ENCODE measurements at places on chromosomes 2 and 18.

- peak; percentile 72 for DNase-seq
Measured at GRCh38 chr18:45967007-45967706, at the start of gene EPG5. Gene EPG5, minus strand, starts transcription at chr18:45967329. Its CDS starts 90 bp downstream, at chr18:45967239.

- no peak for DNase-seq
Measured at GRCh38 chr18:7789856-7790552, 222.9 kb downstream of the PTPRM start.

DNA sequence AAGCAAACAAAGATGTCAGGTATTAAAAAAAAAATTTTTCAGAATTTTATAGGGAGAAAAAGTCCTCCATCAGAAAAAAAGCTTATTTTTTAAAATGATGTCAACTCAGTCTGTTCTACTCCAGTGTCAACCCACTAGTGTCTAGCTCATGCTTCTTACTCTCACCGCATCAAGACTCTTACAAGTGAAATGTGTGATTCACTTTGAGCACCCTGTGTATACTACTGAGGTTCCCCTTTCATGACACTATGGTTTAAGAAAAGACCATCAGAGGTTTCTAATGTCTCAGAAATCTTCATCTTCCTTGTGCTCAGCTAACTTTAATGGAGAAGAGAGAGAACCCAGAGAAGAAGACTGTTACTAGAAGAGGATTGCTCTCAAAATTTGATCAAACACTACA lies 43.4 kb downstream of the FEZ2 start:
- no peak for DNase-seq

GRCh38 chr2:181483211-181483610 lies 26.0 kb downstream of the ITGA4 start:
- DNase-seq: no peak

DNA sequence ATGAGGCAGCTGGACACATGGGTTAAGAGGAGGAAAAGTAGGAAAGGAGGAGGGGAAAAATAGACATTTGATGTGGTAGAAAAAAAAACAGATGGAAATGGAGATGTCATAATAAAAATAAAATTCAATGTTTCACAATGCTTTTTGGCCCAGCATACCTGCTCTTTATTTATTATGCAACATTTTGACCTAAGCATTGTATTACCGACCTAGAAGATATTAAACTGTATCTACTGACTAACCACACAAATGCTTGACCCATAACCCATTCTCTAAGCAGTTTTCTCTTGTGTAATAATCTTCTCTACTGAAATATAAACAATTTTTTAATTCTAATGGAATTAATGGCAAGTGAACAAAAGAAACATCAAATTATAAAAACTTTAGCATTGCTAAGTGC lies 362.3 kb downstream of the FBXO15 start:
- no peak for DNase-seq

GRCh38 chr2:69917852-69918251 lies 2.9 kb downstream of the MXD1 start:
- DNase-seq: no peak

- no peak for DNase-seq
Measured at GRCh38 chr2:149573760-149574159, 13.8 kb downstream of the MMADHC start.

DNA sequence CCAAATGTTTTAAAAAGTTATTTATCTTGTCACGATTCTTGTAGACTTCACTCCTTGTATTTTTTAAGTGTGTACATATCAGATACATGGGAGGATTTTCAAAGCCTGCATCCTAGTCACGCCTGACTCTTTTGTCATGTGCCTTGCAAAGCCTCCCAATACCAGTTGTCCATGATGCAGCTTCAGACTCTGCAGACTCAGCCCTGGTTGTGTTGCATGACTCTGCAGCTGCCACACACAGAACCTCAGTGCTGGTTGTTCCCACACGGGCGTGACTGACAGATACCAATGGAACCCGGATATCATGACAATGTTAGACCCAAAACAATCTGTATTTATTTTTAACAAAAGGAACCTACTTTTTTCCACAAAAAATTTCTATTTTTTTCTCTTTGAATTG lies 38.2 kb downstream of the TPO start:
- DNase-seq: no peak

- DNase-seq: no peak
Measured at GRCh38 chr2:53576166-53576565, 191.4 kb upstream of the CHAC2 start.

- no peak for DNase-seq
Measured at GRCh38 chr2:231306791-231307393, 88.6 kb upstream of the B3GNT7 start.

DNA sequence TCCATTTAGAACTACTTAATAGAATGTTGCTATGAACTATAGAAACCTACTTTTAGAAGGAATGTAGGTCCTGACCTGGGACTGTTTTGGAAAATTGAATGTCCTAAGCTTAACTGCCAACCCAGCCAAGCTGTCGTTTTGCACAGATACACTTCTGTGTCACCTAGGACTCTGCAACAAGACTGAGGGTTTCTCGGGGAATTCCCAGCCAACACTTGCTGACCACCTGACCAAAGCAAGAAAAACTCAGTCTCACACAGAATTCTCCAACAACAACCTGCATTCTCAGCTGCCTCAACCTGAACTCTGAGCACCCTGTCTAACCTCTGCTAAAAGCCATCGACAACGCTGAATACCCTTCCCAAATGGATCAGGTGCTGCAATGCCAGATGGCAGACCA lies 128.2 kb downstream of the SS18 start:
- DNase-seq: no peak

DNA sequence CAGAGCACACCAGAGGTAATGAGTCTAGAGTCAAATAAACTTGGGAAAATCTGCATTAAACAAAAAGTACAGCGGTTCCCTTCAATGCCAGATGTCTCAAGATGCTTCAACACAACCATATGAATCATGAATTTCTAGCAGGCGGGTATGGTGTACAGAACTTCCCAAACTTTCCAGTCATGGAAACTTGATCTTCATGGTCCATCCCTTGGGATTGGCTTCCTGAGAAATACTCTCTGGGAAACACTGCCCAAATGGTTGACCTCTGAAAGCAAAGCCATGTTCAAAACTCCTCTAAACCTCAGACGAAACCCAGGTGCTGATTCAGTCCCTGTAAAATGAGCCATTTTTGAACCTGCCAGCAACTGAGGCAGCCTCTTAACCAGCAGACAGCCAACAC lies 16.4 kb upstream of the TMEM247 start:
- no peak for DNase-seq

- no peak for DNase-seq
Measured at GRCh38 chr2:181250691-181251090, 206.5 kb upstream of the ITGA4 start.

DNA sequence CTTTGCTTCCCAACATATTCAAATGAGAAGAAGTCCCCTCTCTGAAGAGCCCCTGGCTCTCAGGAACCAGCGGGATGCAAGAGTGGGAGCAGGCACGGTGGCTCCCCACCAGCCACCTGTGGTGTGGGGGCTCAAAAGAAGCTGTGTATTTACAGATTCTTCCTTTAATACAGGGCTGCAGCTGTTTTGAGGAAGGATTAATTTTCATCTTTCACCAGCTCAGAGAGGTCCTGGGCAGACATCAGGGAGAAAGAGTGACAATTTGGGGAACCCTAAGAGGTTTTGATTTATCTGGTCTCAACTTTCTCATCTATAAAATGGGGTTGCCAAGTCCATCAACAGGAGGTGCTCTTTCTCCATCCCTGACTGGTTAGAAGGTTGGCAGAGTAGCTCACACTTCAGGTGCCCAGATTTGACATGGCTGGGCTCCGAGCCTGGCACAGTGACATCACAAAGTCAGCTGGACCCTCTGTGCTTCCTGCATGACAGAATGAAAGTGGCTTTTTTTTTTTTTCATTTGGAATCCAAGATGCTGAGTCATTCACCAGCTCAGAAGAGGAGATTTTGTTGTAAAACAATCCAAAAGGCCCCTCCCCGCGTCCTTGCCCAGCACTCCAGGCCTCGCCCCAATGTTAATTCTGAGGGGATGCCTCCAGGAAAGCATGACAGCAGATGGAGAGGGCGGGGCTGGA lies 15.5 kb upstream of the SIX2 start:
- DNase-seq: peak; percentile 34

DNA sequence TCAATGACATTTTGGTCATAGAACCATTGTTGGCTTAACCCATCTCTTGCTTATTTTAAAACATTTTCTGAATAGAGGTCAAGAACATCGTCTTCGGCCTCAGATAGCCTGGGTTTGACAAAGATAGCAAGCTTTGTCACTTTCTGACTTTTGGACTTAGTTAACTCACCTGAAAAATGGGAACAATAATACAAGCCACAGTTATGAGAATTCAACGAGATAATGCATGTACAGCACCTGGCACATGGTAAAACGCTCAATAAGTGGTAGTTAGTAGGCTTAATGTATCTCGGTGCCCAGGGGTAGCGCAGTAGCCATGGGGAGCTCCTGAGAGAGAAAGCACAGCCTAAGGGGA lies 446 bp upstream of the COPS7B start:
- no peak for DNase-seq

- no peak for DNase-seq
Measured at GRCh38 chr18:34189656-34190435, 34.9 kb downstream of the NOL4 start.

GRCh38 chr2:13351068-13351467 lies 634.3 kb downstream of the TRIB2 start:
- no peak for DNase-seq

GRCh38 chr2:107721178-107721577 lies 105.5 kb upstream of the RGPD4 start:
- DNase-seq: no peak

DNA sequence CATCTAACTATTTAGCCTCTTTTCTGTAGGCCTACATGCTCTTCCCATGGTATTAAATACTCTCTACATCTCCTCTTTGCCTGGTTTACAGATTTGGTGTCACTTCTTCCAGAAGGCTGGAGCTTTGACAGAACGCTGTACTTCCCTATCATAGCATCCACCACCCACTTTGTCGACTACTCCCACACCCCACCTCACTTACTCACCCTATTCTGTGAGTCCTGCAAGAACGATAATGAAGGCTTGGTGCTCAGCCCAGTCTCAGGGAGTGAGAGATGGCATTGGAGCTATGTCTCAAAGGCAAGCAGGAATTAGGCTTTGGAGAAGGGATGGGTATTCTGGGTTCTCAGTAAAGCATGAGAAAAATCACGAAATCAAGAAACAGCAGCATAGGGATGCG lies 20.3 kb upstream of the KDM3A start:
- no peak for DNase-seq

GRCh38 chr2:104938231-104938941 lies 84.5 kb downstream of the POU3F3 start:
- no peak for DNase-seq

DNA sequence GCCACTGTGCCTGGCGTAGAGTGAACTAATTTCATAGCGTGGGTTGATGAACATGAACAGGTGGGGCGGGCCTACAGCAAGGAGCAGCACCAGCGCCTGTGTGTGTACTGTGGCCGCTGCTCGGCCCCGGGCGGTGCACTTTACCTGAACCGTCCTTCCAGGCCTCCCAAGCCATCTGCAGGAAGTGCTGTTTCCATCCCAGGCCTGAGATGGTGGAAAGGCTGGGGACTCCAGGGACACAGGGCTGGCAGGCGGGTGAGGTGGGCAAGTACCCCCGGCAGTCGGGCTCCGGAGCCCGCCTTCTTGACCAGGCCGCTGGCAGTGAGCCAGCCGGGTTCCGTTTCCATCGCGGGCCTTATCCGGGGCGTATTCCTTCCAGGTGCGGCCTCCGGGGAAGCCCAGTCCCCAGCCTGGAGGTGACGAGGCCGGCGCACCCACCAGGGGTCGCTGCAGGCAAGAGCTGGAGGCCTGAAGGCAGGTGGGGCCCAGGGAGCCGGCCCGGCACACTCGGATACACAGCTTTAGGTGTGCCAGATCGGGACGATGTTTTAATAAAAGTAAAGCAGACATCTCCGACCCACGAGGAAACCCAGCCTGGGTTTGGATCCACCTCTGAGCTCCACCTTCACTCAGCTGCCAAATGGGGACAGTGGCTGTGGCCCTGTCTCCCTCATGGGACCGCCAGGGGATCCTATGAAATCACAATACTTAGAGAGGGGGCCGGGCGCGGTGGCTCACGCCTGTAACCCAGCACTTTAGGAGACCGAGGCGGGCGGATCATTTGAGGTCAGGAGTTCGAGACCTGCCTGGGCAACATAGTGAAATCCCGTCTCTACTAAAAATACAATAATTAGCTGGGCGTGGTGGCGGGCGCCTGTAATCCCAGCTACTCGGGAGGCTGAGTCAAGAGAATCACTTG lies 22.7 kb upstream of the PDIA6 start:
- DNase-seq: no peak

- DNase-seq: no peak
Measured at GRCh38 chr2:67694445-67694844, 297.3 kb downstream of the ETAA1 start.

DNA sequence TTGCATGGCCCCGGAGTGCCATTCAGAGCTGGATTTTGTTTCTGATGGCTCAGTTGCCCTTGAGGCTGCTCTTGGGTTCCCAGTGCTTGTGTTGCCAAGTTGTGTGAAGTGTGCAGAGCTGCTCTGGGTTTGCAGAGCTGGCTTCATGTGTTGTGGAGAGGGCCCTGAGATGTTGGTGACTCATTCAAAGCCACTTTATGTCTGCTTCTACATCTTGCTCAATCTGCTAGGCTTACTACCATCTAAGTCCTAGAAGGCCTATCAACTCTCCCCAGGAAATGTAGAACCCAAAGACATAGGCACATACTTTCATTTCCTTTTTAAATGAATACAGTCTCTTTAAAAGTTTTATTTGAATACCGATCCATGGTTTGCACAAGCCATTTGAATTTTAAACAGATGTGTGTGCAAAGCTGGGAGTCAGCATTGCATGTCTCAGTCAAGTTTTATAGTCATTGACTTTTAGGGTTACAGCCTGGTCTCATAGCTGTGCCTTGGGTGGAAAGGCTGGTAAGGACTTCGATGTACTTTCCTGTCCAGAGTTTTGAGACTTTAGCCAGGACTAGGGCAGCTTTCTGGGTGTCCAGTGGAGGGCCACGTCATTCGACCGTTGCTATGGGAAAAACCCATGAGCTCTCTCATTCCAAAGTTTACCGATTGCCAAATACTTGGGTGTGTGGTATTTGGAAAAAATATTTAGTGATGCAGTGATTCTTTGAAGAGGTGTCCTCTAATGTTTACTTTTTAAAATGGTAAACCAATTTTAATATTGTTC lies 105.0 kb downstream of the LTBP1 start:
- no peak for DNase-seq

All from AG04449 (cell line).